ENCODE measurements at places on chromosomes 16 and 17.

DNA sequence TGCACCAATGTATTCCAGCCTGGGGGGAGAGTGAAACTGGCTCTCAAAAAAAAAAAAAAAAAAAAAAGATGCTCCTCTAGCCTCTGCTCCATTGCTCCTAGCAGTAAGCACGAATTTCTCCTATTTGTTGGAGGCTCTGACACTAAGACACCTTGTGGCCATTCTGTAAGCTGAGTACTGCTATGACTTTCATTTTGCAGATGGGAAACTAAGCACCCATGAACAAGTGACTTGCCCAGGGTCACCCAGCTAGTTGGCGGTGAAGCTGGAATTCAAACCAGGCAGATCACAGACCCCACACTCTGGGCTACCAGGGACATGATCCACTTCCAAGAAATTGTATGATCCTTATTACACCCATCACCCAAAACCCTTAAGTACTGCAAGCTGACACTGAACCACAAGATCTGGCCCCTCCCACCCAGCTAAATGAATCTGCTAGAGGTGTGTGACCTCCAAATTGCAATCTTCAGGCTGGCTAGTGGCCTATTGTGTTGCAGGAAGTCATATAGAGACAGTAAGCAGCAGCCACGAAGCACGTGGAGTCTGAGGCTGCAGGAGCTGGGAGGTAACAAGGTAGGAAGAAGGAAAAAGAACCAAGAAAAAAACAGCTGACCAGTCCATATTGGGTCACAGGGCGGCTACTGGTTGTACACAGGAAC, 209.4 kb downstream of the XYLT1 start:
- DNase-seq, result no peak

DNA sequence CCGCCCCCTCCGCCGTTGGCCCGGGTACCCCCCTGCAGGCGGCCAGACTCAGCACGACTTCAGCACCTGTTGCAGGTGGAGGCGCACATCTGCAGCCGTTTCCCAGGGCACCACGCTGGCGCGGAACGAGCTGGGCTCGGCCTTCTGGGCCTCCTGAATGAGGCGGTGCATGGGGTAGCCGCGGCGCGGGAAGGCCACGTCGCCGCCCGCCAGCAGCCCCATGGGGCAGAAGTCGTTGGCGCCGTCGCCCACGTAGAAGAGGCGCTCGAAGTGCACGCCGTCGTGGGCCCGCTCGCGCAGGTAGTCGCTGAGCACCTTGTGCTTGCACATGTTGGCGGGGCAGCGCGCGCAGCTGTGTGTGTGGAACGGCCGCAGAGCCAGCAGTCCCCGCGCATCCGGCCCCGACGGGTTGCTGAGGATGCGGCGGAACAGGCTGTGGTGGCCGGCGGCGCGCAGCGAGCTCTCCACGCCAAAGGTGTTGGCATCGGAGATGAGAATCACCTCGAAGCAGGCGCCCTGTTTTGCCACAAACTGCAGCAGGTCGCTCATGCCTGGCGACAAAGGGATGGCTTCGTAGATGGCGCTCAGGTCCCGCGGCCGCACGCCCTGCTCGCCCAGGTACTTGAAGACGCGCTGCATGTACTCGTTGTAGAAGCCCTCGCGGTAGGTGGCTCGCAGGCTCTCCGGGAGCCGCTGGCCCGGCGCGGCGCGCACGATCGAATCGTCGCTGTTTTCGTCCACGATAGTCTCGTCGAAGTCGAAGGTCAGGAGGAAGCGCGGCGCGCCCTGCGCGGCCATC, 6.2 kb downstream of the PHOSPHO1 start:
- DNase-seq, result peak; percentile 44

DNA sequence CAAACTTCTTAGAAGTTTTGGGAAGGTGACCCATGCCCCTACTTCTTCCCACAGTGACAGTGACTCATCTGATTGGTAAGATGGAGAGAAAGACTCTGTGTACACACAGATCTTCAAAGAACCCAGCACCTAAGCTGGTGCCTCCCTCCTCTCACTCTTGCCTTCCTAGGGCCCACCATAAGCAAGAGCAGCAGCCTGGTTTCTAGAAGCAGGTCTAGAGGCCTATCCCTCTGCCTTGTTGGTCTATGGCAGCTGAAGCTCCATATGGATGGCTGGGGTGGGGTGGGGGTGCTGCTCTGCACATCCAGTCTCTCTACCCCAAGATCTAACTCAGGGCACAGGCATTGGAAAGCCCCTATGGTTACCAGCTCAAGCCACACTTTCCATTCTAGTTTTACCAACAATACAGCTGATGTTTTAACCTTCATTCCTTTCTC, 47.5 kb downstream of the STAT3 start:
- DNase-seq, result no peak

DNA sequence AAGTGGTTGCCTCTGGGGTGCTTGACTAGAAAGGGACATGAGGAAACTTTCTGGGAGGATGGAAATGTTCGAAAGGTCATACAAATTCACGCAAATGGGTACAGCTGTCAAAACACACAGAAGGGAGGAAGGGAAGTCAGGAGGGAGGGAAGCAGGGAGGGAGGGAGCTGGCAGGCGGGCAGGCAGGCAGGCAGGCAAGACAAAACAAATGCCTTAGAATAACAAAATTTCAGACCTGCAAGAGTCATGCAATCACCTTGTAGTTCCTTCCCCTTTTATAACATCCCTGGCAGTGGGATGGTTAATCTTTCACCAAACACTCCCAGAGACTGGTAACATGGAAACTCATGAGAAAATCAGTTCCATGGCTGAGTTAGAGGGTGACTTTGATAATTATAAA, 189.2 kb downstream of the STX8 start:
- peak; percentile 73 for DNase-seq

- DNase-seq, result peak; percentile 2
Measured at GRCh38 chr16:70743791-70744190, 57.2 kb downstream of the VAC14 start.

DNA sequence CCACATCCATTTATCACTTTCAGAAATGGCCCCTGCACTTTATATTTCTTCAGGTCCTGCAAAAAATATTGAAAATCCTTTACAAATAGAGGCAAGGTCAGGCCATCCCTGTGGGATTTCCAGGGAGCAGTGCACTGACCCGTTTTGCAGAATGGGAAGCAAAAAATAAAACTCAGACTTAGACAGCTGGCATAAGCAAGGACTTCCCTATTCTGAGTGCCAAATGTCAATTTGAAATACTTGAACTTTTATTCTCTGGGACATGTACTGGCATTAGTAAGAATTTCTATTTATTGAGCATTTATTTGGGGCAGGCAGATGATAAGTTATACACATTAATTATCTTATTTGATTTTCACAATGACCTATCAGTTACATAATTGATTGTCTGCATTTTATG, 32.4 kb downstream of the PRKCB start:
- DNase-seq, result no peak

DNA sequence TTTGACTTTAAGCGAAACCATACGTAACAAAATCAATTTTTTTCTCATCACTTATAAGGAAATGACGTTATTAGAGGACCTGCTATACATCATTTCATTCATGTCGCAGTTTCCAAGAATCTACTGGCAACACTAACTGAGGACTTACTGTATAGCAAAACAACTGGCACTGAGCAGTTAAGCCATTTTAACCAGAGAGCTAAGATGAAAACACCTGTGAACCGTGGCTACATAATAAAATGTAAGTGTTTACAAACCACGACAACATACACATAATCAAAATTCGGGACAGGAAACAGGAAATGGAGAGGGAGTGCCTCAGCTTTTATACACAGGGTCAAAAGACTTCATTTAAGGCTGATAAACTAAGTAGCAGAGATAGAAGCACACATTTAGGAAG, 29.5 kb downstream of the METTL16 start:
- no peak for DNase-seq

DNA sequence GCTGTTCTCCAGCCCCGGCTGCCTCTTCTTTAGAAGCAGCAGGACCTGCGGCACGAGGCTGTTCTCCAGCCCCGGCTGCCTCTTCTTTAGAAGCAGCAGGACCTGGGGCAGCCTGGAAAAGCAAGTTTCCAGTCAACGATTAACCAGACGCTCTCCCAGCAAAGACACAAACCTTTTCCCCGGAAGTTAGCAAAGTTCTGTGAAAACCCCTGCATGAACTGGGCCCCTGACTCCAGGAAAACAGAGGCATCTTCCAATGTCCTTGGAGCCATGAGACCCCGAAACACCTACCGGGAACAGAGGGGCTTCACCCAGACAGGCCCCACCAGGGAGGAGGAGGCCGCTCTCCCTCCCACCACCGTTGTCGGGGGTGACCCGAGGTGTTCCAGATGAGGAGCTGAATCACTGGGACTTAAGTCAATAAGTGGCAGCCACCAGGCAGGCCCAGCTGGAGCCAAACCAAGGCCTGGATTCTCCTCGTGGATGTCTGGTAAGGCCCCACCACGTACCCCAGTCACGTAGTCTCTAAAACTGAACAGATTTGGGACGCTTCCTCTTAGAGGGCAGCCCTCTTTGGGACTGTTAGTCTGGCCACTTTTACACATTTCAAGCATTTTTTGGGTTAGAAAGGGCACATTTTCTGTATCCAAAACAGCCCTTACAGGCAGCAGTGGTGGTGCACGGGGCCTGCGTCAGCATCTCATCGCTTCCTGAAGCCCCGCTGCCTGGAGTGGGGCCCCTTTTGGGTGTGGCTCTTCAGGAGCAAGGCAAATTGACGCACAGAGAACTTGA, at the start of gene RPH3AL:
RPH3AL (minus strand) TSS at position 387 of the 792 bp plus-strand sequence. CDS start 25,264 bp downstream, outside the sequence.
- DNase-seq, result peak; percentile 80

GRCh38 chr16:11258553-11259492, 2.8 kb upstream of the SOCS1 start:
- DNase-seq, result peak; percentile 91

DNA sequence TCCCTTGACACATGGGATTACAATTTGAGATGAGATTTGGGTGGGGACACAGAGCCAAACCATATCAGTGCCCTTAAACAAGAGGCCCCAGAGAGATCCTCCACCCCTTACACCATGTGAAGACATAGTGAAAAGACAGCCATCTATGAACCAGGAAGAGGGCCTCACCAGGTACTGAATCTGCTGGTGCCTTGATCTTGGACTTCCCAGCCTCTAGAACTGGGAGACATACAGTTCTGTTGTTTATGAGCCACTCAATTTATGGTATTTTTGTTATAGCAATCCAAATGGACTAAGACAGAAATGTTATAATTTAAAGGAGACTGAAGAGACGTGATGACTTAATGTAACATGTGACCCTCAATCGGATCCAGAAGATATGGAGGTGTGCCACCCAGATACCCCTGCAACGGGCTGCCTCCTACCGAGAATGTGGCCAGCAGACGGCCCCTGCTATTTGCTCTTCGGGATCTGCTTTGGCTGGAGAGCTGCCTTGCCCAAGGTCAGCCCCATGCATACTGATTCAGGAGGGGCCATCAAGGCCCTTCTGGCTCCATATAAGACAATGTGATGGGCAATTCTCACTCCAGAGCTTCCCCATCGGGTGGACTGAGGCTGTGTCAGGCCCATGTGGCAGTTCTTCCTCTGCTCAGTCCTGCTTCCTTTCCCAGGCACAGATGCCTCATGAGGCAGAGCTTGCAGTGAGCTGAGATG, 80.6 kb downstream of the NETO2 start:
- no peak for DNase-seq

GRCh38 chr16:57159447-57159846, 26.4 kb downstream of the PSME3IP1 start:
- no peak for DNase-seq

DNA sequence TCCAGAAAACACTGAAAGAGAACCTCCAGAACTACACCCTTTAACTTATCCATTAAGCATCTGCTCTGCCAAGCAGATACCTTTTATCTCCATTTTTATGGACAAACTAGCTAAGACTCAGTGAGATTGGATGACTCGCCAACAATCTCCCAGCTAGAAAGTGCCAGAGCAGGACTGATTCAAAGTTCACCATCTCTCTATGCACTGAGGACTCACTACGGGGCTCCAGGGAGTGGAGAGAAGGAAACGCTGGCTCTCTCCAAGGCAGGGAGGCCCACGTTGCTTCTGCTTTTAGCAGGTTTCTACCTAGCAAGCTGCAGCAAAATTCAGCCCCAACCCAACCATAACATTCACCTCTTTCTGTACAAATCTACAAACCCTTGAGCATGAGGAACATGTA, 52.8 kb upstream of the ARHGAP44 start:
- DNase-seq, result no peak
